ENCODE measurements at places on chromosomes 12 and 14.
A peak's percentile ranks its signal among the peaks of the same experiment; 100 is the strongest.

DNA sequence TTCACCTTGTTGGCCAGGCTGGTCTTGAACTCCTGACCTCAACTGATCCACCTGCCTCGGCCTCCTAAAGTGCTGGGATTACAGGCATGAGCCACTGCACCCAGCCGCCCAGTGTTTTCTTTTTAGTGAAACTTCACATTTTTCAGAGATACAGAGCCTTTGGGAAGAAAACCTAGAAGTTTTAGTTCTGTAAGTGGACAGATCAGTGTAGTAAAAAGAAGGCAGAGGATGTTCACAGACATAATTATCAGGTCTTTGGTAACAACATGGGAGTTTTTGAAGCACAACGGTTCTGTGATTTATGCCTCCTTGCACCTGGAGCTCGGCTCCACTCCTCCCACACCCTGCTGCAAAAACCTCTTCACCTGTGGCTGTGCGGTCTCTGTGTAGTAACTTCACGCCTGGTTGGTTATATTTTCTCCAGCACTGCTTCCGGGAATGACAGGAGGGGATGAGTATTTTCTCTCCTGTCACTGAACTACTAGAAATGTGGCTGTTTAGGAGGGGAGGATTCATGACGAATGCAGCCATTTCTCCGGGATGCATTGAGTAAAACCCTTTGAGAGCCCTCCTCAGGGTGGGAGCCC is 67.0 kb downstream of the ARF6 start:
- peak; percentile 69 for DNase-seq

- no peak for DNase-seq
Measured at GRCh38 chr14:90970167-90970600, 90.3 kb downstream of the RPS6KA5 start.

GRCh38 chr14:74241652-74242017 is 2.4 kb downstream of the VSX2 start:
- DNase-seq: no peak

DNA sequence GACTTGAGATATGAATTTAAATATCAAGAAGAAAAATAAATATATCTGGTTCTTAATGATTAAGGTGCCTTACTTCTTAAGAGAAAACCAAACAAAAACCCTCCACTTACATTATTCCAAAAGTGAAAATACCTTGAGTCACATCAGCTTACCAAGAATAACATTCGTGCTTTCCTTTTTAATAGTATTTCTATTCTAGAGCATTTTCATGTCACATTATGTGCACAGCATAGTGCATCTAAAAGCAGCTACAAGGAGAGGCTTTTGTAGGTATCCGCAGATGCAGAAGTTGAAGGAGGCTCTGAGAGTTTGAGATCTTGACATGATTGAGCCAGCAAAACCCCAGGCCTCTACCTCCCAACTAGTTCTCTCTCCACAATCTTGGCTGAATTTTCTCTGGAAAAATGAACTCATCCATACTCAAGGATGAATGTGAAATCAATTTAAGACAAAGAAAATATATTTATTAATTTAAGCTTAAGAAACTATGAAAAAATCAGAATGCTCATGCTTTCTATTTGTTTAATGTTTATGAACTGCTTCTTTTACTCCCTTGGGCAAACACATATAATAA is 275.0 kb downstream of the AKAP6 start:
- no peak for DNase-seq

- no peak for DNase-seq
Measured at GRCh38 chr12:102955926-102956737, 1.3 kb upstream of the ASCL1 start.

DNA sequence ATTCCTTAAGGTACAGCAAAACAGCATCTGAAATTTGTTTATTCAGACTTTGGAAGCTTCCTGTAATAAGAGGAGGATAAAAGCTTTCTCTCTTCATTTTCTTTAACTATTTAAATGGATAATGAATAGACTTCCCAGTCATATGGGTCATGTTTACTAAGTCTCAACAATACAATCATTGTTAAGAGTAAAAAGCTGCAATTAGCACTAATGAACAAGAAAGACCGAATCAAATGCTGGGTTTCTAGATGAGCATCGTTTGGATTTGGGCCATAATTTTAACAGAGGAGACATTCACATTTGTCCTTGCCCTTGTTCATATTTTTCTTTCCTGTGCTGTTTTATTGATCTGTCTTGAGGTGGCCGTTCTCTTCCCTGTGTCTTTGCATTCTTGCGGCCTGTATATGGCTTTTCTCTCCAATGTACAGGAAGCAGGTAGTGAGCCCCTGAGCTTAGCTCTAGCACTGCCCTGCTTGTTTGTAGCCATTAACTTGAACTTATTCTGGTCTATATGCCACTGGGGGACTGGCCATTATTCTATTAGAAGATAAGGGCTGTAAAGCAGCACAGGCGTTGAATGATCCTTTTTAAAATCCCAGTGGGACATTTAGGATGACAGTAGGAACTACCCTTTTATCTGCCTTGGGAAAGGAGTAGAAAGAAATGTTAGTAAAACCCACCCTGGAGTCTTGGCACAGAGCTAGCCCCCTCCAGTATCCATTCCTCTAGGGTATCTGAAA is 34.6 kb downstream of the ABHD12B start:
- no peak for DNase-seq

- DNase-seq: no peak
Measured at GRCh38 chr12:106774808-106775524, 484 bp downstream of the RIC8B start.

GRCh38 chr12:27554421-27555186 is 30.6 kb downstream of the PPFIBP1 start:
- no peak for DNase-seq

- DNase-seq: no peak
Measured at GRCh38 chr12:6193853-6194815, 6.1 kb upstream of the CD9 start.

- no peak for DNase-seq
Measured at GRCh38 chr12:89578499-89578898, 52.7 kb upstream of the POC1B start.

DNA sequence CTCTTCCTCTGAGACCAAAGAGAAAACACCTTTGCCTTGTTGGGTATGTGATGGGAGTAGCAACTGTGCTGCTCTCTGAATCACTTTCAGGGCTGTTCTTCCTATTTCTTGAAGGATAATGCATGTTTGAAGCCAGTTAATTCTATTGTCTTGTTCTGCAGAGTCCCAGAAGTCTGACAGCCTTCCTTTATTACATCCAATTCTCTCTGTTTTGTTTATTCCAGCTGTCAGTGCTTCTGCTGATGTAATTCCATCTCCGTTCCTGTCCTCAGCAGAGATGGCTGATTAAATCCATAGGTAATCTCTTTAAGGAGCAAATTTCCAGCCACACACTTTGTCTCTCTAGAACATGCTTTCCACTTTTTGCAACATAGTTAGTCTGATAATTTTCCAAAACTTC is 59.7 kb downstream of the MGAT4C start:
- no peak for DNase-seq

Data from NCI-H1092 (cell line).